ENCODE measurements at places on chromosomes 4 and X. TPM values are rescaled to one million over a fixed set of nuclear protein-coding genes. Genes with fewer than 3 reads are reported as not detected.

GRCh38 chr4:102687982-102688433, 72.8 kb downstream of the MANBA start:
- peak; percentile 15 for DNase-seq

The AVPR2 gene
- total RNA-seq, result not detected

GRCh38 chrX:13990126-13990800, 39.4 kb downstream of the GEMIN8 start:
- no peak for DNase-seq

DNA sequence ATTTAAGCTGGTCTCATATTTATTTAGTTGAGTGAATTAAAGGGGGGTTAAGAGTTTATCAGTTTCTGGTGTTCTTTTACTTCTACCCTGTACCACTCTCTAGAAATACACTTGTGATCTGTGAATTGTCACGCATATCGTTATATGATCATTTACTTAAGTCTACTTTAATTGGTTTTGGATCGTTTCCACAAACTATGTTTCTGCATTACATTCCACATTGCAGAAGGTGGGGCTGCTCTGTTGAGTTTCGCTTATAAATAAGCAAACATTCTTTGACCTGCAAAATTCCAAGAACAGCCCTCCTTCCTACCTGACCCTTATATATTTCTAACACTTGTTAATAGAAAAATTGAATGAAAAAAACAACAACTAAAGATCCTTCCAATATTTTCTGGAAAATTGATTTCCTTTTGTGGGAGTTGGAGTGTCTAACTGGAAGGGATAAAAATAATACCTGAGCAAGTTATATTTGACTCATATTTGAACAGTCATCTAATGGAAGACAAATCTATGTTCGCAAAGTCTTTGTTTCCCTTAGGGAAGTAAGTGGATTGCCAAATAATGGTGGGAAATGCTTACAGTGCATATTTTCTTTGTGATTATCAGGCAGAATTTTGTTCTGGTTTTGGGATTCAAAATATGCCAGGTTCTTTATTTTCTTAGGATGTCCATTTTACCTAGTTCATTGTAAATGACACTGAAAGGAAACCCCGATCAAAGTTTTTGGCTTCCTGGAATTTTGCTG, 152.7 kb downstream of the RELL1 start:
- no peak for DNase-seq

The HAND2 gene
- 0.56 TPM for total RNA-seq

DNA sequence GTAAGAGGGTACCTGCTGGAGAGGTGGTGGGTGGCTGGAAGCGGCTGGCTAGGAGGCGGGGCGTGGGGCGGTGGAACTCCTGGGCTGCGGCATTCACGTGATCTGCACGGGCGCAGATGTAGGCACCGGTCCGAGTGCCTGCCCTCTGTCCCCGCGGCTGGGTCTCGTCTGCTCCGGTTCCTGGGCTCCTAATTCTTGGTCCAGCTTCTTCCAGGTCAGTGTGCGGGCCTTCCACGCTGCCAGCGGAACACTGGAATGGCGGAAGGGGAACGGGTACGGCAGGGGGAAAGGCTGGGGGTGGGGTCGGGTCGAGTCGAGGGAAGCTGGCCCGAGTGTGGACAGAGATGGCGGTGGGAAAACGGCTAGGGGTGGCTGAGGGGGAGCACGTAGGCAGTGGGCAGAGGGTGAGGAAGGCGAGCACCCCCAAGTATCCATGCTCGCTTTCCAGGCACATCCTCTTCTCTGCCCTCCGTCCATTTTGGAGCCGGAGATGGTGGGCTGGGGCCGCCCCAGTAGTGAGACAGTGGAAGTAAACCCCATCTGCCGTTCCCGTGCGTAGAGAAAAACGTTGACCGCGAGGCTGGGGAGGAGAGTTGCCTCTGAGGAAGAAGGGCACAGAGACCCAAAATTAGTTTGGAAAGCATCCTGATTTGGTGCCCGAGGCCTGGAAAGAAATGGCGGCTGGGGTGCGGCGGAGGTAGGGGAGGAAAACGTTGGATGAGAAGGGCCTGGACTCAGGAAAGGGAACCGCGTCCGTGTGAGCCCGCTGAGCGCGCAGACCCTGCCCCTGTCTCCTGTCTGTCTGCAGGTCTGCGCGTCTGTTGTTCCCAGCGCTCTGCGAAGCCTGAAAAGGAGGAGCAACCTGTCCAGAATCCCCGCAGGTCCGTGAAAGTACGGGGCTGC, at the start of gene TCEAL4:
Gene TCEAL4 (plus strand): TSS at position 105 of the 903 bp plus-strand sequence. CDS start 1,161 bp downstream, outside the sequence.
- no peak for DNase-seq

GRCh38 chr4:155675709-155676429, 9.2 kb downstream of the GUCY1A1 start:
- no peak for DNase-seq

- no peak for DNase-seq
Observed at GRCh38 chrX:47690175-47690574, 31.2 kb upstream of the UXT start.

The SPANXN4 gene
- total RNA-seq, result not detected

The STOX2 gene
- total RNA-seq, result 5.4 TPM

GRCh38 chr4:576245-576821, at the start of gene TMEM271:
Gene TMEM271, minus strand, starts transcription at chr4:576295. Its CDS starts 233 bp downstream, at chr4:576062.
- no peak for DNase-seq

The PPP1R2C gene
- not detected for total RNA-seq

The SPANXN1 gene
- not detected for total RNA-seq

The ITIH6 gene
- total RNA-seq, result not detected

- DNase-seq, result peak; percentile 74
Observed at GRCh38 chr4:53676402-53676871, 85.2 kb upstream of the LNX1 start.

DNA sequence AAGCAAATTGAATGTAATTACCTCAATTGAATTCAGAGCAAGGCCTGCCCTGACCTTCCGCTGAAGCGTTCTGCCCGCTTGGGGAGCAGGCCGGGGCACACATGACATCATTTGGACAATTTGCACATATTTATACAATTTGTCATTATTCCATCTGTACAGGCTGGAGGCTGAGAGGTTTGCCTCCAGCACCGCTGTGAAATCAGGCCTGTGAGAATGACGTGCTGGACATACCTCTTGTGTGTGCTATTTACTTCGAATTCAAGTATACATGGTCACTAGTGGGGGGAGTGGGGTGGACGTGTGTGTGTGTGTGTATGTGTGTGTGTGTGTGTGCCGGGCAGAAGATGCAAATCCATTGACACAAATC, 285.6 kb downstream of the SHOX start:
- DNase-seq, result no peak

The LNX1 gene
- 0.36 TPM for total RNA-seq

DNA sequence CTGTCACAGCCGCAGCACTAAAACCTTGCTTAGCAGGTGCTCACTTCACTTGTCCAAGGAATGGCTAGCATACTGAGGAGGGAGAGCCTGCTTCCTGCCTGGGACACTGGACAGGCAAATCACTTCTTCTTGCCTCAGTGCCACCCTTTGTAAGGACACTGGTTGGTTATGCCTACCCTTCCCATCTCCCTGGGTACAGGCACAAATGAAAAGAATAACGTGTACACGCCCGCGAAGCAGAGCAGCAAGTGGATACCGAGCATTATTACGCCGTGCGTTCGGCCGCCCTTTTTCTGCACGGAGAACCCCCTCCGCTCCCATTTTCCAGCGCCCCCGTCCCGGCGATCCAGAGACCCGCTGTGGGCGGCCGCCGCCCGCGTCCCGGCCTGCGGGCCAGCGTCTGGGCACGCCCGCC, 338 bp upstream of the KLHL2 start:
- DNase-seq, result peak; percentile 31

DNA sequence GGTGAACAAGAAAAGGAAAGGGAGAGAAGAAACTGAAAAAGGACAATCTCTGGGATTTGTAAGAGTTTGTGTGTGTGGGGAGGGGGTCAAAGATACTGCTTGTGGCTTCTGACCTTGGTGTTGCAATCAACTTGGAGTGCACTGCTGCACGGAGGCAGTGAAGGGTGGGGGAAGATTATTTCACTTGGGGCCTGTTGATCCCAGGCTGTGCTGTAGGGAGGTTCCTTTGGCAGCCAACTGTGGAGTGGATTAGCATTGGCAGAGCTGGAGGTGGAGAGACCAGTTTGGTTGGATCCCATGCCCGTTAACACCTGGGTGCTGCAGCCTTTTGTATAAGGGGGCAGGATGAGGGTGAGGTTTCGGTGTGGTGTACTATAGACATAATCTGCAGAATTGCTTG, 38.2 kb downstream of the AFF1 start:
- no peak for DNase-seq

GRCh38 chr4:43742083-43742482, 706.5 kb downstream of the KCTD8 start:
- no peak for DNase-seq

DNA sequence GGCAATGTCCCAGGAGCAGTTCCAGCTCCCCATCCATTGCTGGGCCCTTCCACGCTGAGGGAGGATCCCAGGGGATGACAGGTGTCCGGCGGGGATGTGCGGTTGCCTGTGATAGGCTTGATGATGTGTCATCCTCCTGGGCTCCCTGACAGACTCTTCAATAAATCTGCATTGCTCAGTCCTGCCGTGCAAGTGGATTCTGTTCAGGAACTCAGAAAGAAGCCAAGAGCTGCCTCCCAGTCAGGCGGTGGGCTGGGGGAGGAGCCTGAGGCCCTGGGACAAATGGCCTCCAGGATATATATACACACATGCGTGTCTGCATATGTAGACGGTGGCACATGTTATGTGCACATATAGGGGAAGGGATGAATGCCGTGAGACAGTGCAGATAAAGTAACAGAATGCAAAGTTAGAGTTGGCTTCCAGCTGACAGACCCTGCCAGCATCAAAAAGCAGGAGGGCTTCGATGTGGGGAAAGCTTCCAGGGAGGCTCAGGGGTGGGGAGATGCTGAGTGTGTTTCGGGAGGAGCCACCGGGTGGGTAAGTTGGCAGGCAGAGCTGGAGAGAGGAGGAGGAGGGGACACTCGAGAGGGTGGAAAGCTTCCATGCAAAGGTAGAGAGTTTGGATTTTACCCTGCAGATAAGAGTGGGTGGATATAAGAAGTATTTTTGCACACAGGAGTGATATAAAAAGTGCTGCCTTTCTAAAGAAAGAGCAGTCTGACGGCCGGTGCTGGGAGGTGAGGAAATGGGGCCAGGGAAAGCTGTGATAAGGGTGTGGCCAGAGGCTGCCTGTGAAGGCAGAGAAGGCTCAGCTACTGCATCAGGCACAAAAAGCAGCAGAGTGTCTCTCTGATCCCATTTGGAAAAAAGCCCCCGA, 28.5 kb upstream of the CRMP1 start:
- DNase-seq, result no peak

DNA sequence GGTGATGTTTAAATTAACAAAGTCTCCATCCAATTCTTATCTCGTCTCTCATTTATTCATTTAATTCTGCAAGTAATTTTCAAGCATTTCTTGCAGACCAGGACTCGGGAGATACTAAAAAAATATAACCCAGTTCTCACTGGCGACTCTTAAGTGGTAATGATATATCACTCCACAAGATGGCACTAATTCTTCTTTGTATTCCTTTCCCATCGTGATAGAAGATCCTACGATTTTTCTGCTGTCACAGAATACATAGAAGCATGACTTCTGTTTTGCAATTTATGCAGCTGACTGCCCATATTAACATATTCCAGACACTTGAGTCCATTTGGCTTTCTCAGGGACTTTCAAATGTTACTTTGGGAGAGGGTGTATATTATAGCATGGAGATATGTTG, 64.0 kb upstream of the FGF13 start:
- DNase-seq, result peak; percentile 21

DNA sequence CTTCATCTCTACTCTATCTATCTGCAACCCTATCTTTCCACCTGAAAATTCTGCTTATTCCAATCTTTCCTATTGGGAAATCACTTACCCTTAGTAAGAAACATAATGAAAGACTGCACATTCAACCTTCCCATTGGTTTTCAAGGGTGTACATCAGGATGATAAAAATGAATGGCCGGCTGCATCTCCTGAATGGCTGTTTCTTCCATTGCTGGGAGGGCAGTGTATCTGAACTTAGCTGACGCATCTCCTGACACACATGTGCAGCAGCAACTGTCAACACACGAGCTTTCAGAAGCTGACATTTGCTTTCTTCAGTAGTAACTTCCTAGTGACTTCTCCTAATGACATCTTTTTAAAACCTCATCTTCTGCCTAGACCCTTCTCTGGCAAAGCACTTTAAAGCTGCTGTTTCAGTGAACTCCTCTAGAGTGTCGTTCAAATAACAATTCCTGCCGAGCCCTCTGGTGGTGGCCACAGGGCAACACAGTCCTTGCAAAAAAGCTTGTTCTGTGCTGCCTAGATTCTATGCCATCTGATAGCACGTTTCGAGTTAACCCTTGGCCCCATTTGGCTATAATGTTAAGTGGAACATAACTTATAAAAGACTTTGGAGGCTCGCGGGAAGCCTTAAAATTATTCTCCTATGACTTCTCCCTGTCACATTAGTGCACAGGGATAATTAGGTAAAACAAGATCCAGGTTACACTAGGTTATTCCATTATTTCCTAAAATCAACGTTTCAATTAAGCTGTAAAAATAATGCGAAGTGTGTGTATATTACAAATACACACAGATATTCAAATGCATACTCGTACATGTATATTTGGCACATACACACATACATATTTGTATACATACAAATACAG, 2340.7 kb downstream of the PCDH7 start:
- DNase-seq, result peak; percentile 28

The PABPC4L gene
- total RNA-seq, result 0.72 TPM

All from IMR-90 (cell line).